ENCODE measurements at places on chromosomes 2 and 18.

GRCh38 chr18:74171910-74172606 lies 23.7 kb downstream of the TIMM21 start:
- no peak for DNase-seq

DNA sequence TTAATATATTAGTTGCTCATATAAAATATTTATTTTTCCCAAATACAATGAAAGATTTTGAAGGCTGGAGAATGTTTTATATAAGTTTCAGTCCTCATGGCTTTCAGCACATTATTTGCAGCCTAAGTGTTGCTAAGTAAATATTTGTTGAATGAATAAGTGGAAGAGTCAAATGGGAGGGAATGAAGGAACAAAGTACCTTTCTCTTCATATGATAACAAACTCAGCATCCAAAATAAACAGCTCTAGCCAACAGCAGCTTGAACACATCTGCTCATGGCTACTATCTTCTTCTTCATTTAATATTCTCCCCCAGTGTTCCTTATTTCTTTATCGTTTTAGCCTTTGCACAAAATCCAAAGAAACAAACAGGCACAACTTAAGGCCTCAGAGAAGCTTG lies 385.2 kb upstream of the PIK3C3 start:
- DNase-seq = no peak

DNA sequence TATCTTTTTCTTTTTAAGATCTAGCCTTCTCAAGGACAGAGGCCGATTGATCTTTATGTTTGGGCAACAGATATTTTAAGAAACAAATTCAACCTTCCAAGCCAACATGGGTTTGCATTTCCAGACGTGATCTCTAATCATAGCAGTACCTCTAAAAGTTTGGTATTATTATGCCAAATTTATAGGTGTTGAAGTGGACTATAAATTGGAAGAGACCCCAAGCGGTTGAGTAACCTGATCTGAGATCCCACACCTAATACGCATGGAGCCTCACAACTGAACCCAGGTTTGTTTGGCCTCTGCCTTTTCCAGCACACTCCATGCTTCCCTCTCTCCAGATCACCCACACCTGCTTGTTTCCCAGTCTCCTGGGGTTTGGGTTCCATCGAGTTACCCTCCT lies 116.5 kb downstream of the DDX1 start:
- DNase-seq = no peak

GRCh38 chr2:196125596-196125995 lies 45.8 kb downstream of the STK17B start:
- DNase-seq = no peak

DNA sequence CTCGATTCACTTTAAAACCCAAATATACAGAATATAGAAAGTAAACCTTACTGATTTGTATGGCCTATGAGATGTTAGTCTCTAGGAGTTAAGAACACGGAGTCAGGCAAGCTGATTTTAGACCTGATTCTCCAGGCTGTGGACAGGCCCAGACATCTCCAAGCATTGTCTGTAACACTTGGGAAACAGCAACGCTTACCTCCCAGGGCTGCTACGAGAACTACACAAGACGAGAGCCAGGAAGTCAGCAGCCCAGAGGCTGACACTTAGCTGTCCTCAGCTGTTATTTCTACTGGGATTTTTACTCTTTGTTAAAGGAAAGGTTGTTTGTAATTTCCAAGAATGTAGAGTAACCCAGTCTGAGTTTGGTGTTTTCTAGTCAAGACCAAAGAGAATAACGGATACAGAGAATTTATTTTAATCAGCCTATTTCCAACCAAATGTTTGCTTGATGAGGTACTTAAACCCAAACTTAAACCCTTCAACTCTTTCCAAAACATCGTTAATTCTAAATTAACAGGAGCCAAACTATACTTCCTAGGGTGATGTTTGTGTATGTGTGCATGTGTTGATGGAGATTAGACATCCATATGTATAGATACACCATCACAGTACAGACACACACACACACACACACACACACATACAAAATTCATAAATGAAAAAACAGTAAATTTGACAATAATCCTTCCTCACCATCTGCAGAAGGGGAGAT lies 123.4 kb downstream of the LAMA1 start:
- no peak for DNase-seq

DNA sequence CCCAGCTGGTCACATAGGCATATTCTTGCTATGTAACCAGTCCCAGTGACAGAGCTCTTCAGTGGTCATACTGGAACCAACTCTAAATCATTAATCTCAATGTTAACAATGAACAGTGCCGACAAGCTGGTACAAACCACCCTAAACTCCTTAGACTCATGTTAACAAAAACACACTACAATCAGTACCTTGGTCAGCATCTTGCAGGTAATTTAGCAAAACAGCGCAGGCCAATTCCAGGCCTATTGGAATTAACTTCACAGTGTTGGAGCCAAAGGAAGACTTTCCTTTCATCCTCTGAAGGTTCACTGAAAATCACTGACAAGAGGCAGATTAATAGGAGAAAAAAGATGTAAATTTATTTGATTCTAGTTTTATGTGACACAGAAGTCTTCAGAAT lies 396.4 kb downstream of the PIK3C3 start:
- no peak for DNase-seq

DNA sequence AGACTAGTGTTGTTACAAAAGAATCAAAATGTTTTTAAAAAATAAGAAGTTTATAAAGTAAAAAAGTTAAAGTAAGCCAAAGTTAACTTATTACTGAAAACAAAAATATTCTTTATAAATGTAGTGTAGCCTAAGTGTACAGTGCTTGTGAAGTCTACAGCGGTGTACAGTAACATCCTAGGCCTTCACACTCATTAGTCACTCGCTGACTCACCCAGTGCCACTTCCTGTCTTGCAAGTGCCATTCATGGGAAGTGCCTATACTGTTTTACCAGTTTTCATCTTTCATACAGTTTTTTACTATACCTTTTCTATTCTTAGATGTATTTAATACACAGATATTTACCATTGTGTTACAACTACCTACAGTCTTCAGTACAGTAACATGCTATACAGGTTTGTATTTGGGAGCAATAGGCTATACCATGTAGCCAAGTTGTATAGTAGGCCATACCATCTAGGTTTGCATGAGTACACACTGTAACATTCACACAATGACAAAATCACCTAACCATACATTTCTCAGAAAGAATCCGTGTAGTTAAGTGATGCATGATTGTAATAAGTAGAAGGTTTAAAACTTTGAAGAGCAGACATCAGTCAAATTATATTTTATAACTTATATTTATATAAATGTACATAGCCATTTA lies 13.4 kb downstream of the SERPINB7 start:
- DNase-seq = no peak

DNA sequence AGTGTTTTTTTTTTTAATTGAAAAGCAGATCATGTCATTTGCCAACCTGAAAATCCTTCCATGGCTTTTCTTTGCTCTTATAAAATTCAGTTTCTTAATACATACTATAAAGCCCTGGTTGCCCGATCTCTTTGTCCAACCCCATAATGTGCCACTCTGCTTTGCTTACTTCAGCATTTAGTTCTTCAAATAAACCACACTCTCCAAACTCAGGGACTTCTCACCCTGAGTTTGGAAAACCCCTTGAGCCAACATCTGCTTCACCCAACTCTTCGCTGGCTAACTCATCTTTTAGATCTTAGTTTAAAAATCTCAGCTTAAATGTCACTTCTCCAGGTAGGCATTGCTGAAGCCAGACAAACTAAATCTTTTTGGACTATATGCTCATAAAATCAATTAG lies 1.3 kb upstream of the STAT1 start:
- DNase-seq = no peak

GRCh38 chr2:120020554-120020953 lies 7.7 kb downstream of the EPB41L5 start:
- no peak for DNase-seq

DNA sequence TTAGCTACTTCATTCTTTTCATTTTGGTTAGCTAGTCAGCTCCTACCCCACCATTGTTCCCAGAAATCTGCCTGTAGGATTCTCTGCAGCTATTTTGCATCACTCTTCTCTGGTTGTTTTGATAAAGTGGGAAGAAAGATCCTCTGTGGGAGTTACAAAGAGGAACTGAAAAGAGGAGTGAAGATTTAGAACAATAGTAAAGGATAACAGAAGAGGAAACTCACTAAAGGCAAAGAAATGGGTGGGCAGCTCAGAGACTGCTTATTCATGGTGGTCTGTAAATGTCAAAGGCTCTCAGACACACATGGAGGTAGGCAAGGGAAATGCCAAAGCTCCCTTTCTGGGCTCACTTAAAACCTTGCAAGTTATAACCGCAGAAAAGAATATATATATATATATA lies 17.2 kb upstream of the CD207 start:
- DNase-seq = no peak

- DNase-seq = no peak
These were observed 10.8 kb downstream of the IWS1 start for GRCh38 chr2:127515383-127515915.

GRCh38 chr18:37665346-37665745 lies 99.7 kb upstream of the CELF4 start:
- no peak for DNase-seq

- no peak for DNase-seq
These were observed 105.8 kb upstream of the LYPD6 start for GRCh38 chr2:149224543-149224942.

DNA sequence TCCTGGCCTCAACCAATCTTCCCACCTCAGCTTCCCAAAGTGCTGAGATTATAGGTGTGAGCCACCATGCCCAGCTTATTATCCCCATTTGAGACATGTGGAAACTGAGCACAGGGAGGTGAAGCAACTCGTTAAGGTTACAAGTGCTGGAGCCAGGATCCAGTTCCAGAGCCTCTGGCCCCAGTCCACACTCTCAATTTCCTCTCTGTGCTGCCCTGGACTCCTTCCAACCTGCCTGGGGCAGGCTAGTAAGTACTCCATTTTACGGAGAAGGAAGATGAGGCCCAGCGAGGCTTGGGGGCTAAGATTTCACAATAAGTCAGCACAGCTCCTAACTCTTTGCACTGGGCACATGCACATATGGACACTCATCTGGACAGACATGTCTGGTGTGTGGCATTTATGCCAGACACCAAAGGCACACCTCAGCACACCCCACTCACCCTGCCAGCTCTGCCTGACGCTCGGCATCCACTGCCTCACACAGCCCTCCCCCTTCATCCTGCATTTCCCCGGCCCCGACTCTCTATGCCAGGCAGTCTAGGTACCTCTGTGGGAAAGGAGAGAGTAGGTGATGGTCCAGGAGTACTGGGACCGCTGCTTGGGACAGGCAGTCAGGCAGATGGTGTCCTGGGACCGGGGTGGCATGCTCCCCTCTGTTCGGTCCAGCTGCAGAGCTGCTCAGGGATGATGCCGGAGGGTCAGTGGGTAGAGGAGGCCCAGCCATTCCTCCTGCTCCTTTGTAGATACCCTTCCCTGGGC lies 20.5 kb downstream of the CFAP65 start:
- DNase-seq = no peak

DNA sequence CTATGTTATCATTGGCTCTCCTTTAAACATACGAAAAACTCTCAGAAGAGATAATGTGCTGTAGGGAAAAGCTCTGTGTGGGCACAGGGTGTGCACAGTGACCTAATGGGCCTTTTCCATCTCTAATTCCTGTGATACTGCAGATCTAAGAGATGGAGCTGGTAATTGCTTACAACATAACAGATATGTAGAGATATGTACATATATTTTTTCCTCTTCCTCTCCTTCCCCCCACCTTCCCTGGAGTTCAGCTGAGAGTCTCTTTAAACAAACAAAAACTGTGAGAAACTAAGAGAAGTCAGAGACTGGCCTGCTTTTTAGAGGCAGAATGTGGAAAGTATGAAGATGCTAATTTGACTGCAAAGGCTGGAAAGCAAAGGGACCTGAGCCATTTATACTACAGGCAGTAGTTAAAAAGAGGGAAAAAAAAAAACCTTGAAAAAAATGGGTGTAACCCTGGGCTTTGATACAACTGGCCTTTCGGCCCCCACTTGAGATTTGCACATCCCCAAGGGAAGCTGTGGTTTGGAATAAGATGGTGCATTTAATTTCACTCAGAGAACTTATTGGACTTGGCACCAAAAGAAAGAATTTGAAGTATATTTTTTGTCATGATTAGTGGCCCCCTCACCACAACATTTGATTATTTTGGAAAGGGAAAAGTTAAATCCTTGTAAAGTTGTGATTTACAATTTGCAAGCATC lies 502.2 kb upstream of the ZEB2 start:
- no peak for DNase-seq

DNA sequence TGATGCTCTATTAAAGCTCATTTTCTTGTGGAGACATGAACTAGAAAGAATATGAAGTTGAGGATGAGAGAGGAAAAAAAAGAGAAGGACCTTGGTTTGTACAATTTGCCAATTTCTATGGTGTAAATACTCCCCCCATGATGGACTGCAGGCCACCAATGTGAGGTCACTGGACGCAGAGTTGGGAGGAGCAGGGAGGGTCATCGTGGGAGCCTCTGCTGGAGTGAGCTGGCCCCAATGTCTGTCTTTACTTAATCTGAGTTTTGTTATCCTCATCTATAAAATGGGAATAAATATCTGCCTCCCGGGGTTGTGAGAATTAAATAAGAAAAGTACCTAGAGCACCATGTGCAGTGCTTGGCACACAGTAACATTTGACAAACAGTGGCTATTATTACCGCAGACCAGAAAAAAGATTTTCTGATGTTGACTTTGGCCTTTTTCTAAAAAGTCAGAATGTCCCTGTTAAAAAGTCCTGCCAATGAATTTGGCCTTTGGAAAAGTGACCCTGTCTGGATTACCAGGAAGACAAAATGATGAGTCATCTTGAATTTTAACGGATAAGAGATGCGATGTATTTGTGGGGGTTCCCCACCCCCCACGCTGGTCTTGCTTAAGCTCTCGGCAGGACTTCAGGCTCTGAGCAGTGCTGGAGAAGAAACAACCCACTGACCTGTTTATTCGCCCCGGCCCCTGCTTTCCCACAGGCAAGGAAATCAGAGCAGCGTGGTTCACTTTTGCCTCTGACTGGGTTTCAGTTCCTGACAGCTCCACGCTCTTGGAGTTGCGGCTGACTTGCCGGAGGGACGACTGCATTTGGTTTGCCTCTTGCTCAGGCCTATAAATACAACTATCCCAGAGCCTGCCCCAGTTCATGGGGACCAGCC lies 50.3 kb upstream of the FOSL2 start:
- DNase-seq = no peak

- DNase-seq = no peak
These were observed 316.2 kb downstream of the CDH2 start for GRCh38 chr18:27860701-27861107.

DNA sequence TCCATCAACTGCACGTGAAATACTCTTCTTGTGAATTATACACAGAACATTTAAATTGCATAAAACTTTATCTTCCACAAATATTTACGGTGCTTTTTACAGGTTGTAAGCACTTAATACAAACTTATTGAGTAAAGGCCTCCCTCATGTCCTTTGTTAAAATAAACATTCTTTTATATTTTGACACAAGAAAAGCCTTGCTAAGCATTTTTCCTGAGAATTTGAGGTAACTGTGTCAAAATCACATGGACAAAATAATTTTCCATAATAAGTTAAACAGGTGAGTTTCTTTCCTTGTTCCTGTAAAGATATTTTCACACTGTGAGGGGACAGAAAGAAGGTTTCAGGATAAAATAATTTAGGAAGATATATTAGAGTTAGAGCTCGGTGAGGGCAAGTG lies 1317.1 kb upstream of the ZEB2 start:
- DNase-seq = no peak
